ENCODE measurements at places on chromosomes 11 and 22. TPM values are rescaled to one million over a fixed set of nuclear protein-coding genes. Genes with fewer than 3 reads are reported as not detected.

- no peak for DNase-seq
- no peaks in the 10 kb centered on the region for H3K27me3 ChIP-seq
- no peaks in the 10 kb centered on the region for H3K36me3 ChIP-seq
- H3K27ac ChIP-seq: no peak overlapping the region
Measured at GRCh38 chr11:37512156-37512780, 914.2 kb upstream of the RAG2 start.

DNA sequence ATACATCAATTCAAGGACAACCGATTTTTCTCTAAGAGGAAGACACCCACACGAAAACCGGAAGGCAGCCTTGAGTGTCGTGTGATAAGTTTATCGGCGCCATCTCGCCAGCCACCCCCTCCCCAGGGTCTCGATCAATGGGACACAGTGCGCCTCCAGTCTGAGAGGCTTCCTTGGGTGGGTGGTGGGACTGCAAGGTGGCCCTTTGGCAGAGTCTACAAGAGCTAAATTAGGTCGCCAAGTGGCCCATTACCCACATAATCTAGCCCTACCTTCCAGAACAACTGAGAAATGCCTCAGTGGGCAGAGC is 64.0 kb downstream of the CD6 start:
- no peaks in the 10 kb centered on the region for H3K4me1 ChIP-seq
- no peak overlapping the region for H3K27ac ChIP-seq
- H3K4me3 ChIP-seq: no peak overlapping the region
- H3K27me3 ChIP-seq: peaks cover 59% of the 10 kb centered on the region

DNA sequence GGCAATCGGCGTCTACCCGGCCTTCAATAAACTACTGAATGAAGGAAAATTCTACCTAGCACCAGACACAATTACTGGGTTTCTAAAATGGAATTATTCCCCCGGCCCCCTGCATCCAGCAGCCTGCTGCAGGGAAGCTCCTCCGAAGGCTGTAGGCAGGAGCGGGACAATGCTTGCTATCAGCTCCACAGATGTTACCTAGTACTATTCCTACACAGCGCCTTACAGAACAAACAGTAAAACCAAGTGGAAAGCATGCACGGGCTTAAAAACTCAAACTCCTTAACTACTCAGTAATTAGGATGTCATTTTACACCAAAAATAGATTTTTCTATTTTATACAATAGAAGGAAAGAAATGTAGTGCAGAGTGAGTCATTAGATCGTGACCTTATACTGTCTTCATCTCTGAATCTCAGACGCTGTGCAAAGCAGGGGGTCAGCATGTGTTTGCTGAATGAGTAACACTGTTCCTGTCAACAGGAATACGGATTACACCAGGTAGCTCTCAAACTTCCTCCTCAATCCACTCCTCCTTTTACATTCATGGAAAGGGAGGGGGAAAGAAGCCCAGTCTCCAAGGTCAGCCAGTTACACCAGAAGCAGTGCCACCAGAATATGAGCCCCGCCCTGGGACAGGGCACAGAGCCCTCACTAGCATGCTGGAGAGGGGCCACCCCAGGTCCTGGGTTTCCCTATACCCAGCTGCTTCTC is 74.9 kb downstream of the PACSIN2 start:
- 0 out of 3 replicates have a peak, but pooled peaks cover 3% of the 10 kb centered on the region for H3K36me3 ChIP-seq
- DNase-seq: no peak
- no peak overlapping the region for H3K4me3 ChIP-seq
- peaks cover 28% of the 10 kb centered on the region for H3K4me1 ChIP-seq

DNA sequence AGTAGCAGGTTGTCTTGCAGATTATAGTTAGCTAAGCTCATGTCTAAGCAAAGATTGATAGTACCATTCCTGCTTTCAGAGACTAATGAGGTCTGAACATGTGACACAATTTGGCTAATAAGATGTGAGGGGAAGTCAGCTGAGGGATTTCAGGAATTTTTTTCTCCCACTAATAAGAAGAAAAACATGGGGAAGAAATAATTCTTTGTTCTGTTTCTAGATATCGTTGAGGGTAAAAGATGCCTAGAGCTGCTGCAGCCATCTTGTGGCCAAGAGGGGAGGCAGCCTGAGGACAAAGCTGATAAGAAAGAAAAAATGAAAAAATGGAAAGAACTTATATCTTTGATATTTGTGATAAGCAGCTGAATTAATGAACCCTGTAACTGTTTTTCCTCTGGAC is 1334.4 kb downstream of the LRRC4C start:
- no peak overlapping the region for H3K27ac ChIP-seq
- H3K36me3 ChIP-seq: no peaks in the 10 kb centered on the region
- DNase-seq: no peak
- no peaks in the 10 kb centered on the region for H3K4me1 ChIP-seq
- H3K27me3 ChIP-seq: no peaks in the 10 kb centered on the region

DNA sequence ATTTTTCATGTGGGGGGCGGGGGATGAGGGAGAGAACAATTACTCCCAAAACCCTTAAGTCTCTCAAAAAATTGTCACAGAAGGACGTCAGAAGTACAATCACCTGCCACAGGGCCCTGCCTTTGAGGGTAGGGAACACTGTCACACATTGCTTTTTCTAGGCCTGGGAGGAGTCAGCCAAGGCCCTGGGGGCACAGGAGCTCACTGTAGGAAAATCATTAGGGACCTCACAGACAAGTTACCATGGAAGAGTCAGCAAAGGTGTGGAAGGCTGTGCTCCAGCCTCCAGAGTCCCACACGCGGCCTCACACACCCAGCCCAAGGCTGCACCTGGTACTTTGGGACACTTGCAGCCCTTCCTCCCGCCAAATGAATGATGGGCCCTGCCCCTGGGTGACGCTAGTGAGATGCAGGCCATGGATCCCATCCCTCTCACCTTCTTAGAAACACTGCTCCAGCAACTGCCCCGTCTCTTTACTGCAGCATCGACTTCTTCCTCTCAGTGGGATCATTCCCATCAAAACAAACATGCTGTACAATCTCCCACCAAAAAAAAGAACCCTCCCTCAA is 3.3 kb downstream of the PLEKHA7 start:
- H3K36me3 ChIP-seq: no peaks in the 10 kb centered on the region
- peaks cover 16% of the 10 kb centered on the region for H3K4me1 ChIP-seq
- H3K4me3 ChIP-seq: no peak overlapping the region
- DNase-seq: no peak

DNA sequence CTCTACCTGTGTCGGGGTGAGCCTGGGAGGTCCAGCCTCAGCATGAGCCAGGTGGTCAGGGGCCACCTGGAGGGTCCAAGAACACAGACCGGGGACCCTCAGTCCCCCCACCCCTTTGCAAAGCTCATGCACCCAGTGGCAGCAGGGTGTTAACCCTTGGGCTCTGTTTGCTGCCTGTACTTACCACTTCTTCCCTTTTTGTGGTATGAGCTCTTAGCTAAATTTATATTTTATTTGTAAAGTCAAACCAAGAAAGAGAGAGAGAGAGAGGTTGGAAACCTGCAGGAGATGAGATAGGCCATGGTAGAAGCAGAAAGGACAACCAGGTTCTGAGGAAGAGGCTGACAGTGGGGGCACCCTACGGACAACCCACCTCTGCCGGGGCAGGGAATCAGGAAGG is 29.9 kb downstream of the IL10RA start:
- no peak overlapping the region for H3K4me3 ChIP-seq
- no peaks in the 10 kb centered on the region for H3K27me3 ChIP-seq
- H3K36me3 ChIP-seq: no peaks in the 10 kb centered on the region
- no peak overlapping the region for H3K27ac ChIP-seq

DNA sequence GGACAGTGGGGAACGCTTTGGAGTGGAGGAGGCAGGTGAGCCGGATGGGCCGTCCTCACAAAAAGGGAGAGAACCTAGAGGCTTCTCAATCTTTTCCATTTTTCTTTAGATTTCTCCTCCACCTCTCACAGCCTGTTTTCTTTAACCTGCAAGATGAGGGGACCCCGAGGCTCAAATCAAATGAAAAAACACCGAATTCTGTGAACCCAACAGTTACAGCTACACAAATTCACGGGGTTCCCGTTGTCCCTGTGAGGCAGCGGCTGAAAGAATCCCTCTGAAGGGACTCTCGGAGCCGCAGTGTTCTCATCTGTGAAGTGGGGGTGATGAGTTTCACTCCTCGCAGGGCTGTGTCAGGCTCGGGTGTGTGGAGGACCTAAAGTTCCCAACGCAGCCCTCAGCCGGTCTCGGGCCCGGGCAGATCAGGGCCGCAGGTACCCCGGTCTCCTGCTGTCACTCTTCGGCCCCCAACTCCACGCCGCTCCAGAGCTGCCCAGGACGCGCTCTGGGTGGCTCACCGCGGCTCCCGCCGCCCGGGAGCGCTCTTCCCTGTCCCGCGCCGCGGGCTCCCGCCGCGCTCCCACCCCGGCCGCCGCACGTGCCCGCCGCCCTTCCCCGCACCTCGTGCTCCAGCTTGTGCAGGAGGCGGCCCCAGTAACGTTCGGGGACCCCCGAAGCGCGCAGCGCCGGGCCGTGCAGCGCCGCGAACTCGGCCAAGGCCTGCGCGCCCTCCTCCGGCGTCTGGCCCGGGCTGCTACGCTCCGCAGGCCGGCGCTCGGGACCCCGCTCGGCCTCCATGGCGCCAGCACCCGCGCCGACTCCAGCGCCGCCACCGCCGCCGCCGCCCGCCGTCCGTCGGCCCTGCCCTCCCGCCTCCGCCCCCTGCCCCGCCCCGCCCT is at the start of gene TTLL12:
Gene TTLL12 (minus strand): TSS at position 863 of the 899 bp plus-strand sequence. CDS start 65 bp downstream, at position 798.
- no peaks in the 10 kb centered on the region for H3K27me3 ChIP-seq
- H3K4me3 ChIP-seq: peak within 1 kb of the TSS; percentile 73
- peak; percentile 68 for DNase-seq
- peak within 1 kb of the TSS; percentile 87 for H3K27ac ChIP-seq
- peaks cover 25% of the 10 kb centered on the region for H3K36me3 ChIP-seq
- H3K4me1 ChIP-seq: peaks cover 25% of the 10 kb centered on the region

DNA sequence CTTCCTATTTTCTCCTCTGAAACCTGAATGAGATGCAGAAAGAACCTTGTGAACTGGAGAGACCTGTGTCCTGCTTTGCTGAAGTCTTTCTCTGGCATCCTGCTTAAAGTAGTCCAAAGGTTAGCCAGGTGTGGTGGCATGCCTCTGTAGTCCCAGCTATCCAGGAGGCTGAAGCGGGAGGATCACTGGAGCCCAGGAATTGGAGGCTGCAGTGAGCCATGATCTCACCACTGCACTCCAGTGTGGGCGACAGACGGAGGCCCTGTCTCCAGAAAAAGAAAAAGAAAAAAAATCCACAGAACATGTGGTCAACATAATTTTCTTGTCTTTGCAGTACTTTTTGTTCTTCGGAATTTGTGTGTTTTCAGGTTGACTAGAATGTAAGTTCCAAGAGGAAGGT is 2.3 kb upstream of the KREMEN1 start:
- peaks cover 4% of the 10 kb centered on the region for H3K4me1 ChIP-seq
- DNase-seq: no peak
- no peaks in the 10 kb centered on the region for H3K36me3 ChIP-seq
- H3K4me3 ChIP-seq: no peak overlapping the region
- H3K27me3 ChIP-seq: no peaks in the 10 kb centered on the region

DNA sequence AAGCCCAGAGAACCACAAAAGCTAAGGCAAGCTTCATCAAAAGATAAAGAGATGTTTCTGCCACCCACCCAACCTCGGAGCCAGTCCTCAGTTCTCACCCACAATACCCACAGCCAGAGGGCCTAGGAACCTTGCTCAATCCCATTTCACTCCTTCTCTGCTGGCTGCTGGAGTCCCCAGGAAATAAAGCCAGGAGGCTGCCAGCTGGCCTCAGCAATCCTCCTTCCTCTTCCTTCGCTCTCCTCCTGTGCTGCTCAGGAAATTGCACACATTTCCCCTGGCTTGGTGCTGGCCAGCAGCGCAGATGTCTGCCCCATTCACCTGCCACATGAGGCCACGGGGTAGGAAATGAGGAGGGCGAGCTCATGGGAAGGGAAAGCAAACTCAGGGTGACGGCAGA is 91.8 kb upstream of the LDLRAD3 start:
- no peaks in the 10 kb centered on the region for H3K36me3 ChIP-seq
- H3K27me3 ChIP-seq: peaks cover under 1% of the 10 kb centered on the region
- no peak overlapping the region for H3K4me3 ChIP-seq
- H3K4me1 ChIP-seq: no peaks in the 10 kb centered on the region
- no peak overlapping the region for H3K27ac ChIP-seq
- DNase-seq: no peak

DNA sequence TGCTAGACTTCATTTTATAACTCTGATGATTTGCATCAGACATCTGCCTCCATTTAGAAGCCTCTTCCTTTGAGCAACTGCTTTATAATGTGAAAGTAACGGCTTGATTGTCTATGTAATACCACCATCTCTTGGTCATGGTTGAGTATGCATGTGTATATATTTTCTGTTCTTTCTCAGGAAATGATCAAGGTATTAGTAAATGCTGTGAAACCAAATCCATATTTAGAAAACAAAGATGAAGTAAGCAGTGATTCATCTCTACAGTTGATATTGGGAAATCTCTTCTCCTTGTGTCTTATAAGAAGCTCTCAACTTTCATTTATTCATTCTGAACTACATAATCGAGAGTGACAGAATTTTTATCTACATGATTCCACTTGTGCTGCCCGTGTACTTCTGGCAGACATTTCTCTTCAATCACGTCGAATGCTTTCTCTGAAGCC is 104.6 kb upstream of the ANO3 start:
- DNase-seq: no peak
- no peak overlapping the region for H3K4me3 ChIP-seq
- no peaks in the 10 kb centered on the region for H3K27me3 ChIP-seq
- H3K4me1 ChIP-seq: no peaks in the 10 kb centered on the region

GRCh38 chr11:49432242-49432848 is 223.9 kb upstream of the FOLH1 start:
- DNase-seq: no peak
- no peaks in the 10 kb centered on the region for H3K4me1 ChIP-seq
- no peak overlapping the region for H3K4me3 ChIP-seq
- H3K27ac ChIP-seq: no peak overlapping the region

DNA sequence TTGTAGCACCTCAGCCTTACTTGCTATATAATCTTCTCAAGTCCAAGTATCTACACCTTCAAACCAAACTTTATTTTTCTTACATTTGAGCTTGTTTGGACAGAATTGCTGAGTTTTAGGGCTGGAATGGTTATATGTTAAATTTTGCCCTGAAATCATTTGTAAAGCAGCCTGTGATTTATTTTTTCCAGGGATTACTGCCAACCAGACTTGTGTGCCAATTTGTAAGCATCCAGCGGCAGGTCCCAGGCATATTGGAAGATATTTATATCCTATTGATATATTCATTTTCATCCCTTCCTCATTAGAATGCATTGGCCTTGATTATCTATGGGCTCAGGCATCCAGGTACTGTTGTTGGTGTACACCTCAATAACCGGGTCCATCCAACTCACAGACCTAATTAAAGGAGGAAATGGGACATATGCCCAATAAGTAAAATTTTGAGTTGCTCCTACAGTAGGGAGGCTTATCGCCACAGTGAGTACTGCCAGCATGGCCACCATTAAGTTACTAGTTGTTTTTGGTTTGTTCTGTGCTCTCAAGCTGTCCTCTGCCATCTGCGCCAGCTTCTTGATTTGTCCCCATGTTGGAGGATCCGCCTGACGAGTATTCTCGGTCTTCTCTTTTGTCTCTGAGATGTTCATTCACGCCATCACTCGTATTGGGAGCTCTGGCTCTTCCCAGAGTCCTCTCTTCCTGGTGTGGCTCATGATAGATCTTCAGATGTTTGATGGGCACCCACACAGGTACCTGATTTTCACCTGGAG is 9.8 kb upstream of the DNAJB13 start:
- H3K27ac ChIP-seq: no peak overlapping the region
- no peak for DNase-seq
- no peaks in the 10 kb centered on the region for H3K36me3 ChIP-seq
- H3K4me3 ChIP-seq: no peak overlapping the region
- H3K4me1 ChIP-seq: no peaks in the 10 kb centered on the region
- no peaks in the 10 kb centered on the region for H3K27me3 ChIP-seq

Gene RIC3
- total RNA-seq: 0.16 TPM

Gene SYT7
- 0.51 TPM for total RNA-seq

Gene PLEKHB1
- total RNA-seq: 0.62 TPM

Gene LRRC32
- total RNA-seq: 0.20 TPM

Gene CASP12
- not detected for total RNA-seq

Gene OR10A2
- not detected for total RNA-seq

Gene GPR83
- total RNA-seq: 0.07 TPM

Gene KRTAP5-8
- total RNA-seq: not detected

Gene POTEH
- total RNA-seq: not detected
